Epithelial cell of proximal tubule (primary cell): ENCODE measurements at places on chromosomes 11 and 22.

- no peak for DNase-seq
Observed at GRCh38 chr22:48943567-48944432, 883.9 kb downstream of the BRD1 start.

DNA sequence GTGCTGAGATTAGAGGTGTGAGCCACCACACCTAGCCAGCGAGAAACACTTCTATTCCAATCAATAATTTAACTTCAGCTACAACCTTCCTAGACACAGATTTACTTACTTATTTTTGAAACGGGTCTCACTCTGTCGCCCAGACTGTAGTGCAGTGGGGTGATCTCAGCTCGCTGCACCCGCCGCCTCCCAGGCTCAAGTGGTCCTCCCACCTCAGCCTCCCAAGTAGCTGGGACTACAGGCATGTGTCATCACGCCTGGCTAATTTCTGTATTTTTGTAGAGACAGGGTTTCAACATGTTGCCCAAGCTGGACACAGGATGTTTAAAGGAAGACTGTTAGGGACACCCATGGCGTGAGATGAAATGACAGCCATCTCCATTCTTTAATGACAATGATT is 61.3 kb downstream of the MICAL3 start:
- DNase-seq: no peak

GRCh38 chr11:27913650-27914049 is 194.3 kb downstream of the KIF18A start:
- no peak for DNase-seq

- DNase-seq: no peak
Observed at GRCh38 chr11:25983280-25983679, 348.6 kb upstream of the ANO3 start.

- peak; percentile 15 for DNase-seq
Observed at GRCh38 chr11:39365809-39366436, 2093.5 kb downstream of the LRRC4C start.

DNA sequence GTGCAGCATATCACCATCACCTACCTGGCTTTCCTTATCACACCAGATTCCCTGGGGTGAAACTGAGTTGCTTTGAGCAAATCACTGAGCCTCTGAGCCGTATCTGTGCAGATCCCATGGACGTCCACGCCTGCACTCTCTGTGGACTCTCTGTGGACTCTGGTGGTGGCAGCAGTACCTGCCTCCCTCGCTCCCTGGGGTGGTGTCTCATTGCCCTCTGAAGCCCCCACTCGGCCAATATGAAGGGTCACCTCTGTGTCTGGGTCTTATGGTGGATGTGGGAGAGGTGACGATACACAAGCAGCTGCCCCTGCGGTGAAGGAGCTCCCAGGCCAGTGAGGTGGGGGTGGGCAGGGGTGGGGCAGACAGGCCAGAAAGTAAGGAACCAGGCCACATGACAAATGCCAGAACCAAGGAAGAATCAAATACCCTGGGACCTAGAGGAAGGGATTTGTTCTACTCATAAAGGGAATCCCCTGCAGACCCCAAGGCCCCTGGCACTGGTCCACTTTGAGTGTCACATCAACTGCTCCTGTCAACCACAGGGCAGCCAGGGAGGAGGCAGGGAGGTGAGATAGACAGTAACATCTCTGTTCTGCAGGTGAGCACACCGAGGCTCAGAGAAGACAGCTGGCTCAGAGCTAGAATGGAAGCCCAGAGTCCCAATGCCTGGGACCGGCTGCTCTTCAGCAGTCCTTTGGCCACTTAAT is 9.2 kb upstream of the CHST1 start:
- no peak for DNase-seq
